Stimulated activated CD4-positive, alpha-beta T cell treated with anti-CD3 and anti-CD28 coated beads, TNF-alpha, amount 100 ng/mL, for 1 hour (primary cell): ENCODE measurements at places on chromosomes 16 and 17.

DNA sequence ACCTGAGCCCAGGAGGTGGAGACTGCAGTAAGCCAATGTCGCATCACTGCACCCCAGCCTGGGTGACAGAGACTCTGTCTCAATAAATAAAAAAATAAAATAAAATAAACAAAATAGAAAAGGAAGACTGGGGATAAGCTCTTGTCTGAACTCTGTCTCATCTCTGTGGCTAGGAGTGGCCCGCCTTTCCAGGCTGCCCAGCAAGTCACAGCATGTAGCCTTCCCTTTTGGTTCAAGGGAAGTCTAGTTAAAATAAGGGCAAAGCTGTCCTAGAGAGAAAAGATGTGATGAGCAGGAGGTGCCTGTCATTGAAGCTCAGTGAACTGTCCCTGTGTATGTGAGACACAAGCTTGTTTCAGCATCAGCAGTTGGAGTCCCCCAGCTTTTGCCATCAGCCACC is 2.7 kb upstream of the GFAP start:
- DNase-seq, result no peak

DNA sequence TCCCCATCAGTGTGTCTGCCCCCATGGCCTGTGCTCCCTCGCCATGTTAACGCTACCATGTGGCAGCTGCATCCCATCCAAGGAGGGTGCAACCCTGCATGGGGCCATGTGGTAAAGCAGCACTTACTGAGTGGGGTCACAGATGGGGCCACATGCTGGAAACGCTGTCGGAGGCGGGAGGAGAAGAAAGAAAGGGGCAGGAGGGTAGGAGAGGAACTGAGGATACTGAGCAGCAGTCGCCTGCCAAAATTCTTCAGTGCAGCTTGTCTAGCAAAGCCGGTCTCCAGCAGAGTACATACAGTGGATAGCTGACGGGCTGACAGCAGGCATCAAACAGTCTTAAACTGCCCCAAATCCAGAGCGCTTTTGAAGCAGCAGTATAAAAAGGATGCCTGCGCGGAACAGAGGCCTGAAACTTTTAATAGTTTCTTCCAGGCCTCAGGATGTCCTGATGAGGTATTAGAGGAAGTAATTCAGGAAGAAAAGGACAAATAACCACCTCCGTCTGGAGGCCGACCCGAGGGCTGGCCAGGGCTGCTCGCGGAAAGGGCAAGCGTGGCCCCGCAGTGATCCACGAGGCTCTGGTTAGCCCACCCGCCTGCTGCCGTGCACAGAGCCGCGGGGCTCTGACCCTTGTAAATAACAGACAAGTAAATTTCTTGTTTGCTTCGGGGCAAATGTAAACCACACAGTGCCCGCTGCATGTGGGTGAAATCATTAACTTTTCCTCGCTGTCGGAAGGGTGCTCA is 149.0 kb downstream of the CCDC182 start:
- no peak for DNase-seq

GRCh38 chr17:59811209-59811608 is 81.5 kb downstream of the TUBD1 start:
- no peak for DNase-seq

GRCh38 chr16:79468121-79468552 is 132.4 kb downstream of the MAF start:
- no peak for DNase-seq

DNA sequence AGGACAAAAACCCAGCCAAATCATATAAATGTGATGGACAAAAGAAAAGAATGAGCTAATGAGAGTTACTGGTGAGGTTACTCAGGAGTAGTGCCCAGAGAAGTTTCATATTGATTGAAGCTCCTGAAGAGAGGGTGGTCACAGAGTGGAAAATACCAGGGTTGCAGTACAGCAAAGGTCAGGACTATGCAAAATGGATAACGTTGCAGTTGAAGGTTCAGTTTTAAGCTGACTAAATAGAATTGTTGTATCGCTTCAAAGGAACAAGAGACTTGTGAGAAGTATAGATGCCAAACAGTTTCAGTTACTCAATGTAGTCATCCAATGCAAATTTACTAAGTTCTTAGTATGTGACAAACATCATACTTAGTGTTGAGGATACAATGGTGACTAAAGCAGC is 47.1 kb downstream of the ABCA8 start:
- DNase-seq, result no peak

DNA sequence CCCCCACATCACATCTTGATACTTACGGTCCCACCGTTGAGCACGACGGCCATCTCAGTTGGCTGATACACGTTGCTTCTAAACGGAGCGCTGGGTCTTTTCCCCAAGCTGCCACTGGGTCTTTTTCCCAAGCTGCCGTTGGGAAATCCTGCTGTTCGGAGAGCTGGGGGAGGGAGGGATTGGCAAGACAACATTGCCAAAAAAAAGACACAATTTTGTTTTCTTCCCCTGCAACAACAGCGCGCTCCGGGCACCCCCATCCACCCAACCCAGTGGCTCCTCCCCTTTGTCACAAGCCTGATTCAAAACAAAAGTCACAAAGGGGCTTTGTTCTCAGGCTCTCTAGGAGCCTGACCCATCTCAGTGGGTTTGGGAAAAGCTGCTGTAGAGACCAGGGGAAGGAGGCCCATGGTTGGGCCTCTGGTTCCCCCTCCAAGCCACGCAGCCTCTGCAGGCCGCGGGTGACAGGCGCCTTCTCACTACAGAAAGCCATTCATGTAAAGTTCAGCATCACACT is 22.8 kb downstream of the GPRC5B start:
- DNase-seq, result no peak

DNA sequence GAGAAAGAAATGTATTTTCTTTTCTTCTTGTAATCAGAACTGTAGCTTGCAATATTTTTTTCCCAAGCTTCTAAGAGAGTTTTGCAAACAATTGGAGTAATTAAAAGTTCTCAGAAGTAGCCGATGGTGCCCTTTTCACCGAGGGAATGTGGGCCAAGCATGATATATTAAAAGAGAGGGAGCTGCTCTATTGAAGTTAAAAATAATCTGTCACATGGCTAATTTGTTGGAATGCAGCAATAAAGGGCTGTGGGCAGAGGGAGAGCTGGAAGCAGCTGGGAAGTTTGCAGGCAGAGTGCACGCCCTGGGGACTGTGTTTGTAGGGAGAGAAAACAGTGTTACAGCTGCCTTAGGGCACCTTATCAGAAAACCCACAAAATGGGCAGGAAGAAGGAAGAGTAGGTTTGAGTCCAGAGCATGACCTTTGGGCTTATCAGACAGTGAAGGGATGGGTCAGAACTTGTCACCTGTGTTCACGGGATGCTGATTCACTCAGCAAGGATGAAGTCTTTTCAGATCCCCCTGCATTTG is 18.5 kb upstream of the TERF2 start:
- no peak for DNase-seq

DNA sequence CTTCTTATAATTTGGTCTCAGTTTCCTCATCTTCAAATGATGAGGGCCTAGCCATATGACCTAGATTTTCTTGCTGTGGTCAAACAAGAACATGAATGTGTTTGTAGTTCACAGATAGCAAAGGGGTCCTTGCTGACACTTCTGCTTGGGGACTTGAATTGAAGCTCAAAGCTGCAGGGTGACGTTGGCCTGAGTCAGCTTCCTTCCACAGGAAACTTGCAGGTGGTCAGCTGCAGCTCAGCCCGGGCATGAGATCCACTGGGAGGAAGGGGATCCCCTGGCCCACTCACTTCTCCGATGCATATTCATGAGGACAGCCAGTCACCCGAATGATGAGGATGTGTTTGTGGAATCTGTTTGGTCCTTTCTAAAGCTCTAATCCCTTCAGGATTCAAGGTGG is 42.6 kb upstream of the AXIN2 start:
- no peak for DNase-seq

GRCh38 chr17:230395-230770 is 48.9 kb upstream of the DOC2B start:
- no peak for DNase-seq

DNA sequence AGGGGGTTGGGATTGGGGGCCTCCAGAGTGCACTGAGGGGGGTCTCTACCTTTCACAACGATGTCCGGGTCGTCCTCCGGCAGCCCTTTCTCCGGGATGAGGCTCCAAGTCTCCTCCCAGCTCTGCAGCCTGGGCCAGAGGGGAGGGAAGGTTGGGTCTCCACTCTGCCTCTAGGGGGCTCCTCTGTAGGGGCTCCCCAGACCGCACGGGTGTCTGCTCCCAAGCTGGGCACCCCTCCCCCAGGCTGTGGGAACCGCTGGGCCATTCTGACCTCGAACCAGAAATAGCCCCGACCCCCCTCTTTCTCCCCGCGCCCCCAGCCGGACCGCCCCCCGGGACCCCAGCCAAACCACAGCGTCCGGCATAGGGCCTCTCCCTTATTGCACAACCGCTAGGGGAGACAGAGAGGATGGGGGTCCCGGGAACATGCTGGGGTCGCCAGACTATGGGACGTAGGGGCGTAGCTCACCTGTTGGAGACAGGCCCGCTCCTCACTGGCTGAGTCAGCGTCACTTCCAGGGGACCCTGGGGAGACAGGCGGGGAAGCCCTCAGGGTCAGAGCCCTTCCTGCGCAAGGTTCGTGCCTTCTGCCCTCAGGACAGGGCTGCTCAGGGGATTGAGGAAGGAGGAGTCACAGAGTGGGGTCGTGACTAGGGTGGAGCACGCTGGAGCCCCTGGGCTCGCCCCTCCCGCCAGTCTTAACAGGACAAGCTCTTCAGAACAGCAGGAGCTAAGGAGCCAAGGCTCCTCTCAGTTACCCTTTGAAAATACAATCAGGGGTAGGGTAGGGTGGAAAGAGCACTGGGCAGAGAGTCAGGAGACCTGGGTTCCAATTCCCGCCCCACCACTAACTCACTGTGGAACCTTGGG is 2.7 kb downstream of the PLEKHH3 start:
- DNase-seq, result no peak

- no peak for DNase-seq
Observed at GRCh38 chr17:1617620-1618174, 10.9 kb downstream of the SLC43A2 start.

DNA sequence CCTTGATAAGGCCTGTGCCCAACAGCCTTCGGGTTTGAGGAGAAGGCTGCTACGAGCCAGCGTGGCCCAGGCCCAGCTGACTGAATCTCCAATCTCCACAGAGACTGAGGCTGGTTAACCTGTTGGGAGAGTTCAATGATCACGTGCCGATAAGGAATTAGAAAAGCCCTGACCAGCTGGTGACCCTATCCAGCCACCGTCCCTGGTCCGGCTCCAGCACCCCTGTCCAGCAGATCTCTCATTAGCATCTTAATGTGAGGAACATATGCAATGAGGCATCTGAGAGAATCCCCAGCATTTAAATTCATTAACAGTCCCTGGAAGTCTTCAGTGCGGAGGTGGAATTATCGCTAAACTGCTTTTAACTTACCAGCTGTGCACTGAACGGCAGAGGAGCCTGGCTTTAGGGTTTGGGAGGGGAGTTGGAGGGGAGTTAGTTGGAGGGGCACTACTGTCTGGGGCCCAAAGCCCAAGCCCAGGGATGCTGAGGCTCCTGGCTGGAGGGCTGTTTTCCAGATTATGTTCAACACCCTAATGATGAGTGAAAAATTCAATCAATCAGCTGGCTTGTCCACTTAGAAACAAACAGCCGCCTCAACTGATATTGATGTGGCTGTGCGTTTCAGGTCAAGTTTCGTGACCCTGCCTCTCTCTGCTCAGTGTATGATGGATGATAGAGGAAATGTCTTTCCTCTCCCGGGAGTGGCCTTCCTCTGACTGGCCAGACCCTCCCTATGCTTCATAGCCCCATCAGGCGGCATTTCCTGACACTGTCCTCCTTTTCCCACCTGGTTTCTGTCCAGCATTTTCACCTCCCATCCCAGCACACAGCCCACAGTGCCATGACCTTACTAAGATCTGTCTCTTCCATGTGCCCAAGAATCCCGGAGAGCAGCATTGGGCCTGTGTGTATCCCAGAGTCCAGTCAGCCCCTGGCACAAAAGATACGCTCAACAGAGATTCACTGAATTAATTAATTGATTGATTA is 184.5 kb downstream of the CCT6B start:
- DNase-seq, result no peak

GRCh38 chr17:71329310-71330098 is 791.3 kb upstream of the SOX9 start:
- no peak for DNase-seq

DNA sequence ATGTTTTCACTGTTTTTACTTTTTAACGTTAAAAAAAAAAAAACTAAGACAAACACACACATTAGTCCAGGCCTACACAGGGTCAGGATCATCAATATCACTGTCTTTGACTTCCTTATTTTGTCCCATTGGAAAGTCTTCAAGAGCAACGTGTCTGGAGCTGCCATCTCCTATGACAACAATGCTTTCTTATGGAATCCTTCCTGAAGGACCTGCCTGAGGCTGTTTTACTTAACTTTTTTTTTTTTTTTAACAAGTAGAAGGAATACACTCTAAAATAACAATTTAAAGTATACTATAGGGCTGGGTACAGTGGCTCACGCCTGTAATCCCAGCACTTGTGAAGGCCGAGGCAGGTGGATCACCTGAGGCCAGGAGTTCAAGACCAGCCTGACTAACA is 71.8 kb upstream of the BCAR1 start:
- DNase-seq, result no peak

- DNase-seq, result no peak
Observed at GRCh38 chr16:8720080-8720966, 45.9 kb downstream of the ABAT start.

GRCh38 chr17:56602292-56603130 is 9.0 kb downstream of the NOG start:
- no peak for DNase-seq

GRCh38 chr17:42676424-42677011 is at the start of gene PLEKHH3:
Gene PLEKHH3 (minus strand): TSS chr17:42676994. CDS start chr17:42676563, 431 bp downstream.
- DNase-seq, result no peak

- no peak for DNase-seq
Observed at GRCh38 chr17:63911041-63911635, at the start of gene CSHL1. Gene CSHL1 (minus strand): TSS chr17:63911258. CDS start chr17:63911196, 62 bp downstream.

GRCh38 chr16:2846511-2847310 is 11.3 kb downstream of the PRSS22 start:
- DNase-seq, result no peak

- no peak for DNase-seq
Observed at GRCh38 chr17:2926019-2926650, 129.9 kb downstream of the RAP1GAP2 start.

GRCh38 chr17:74645010-74645409 is 21.5 kb upstream of the CD300E start:
- no peak for DNase-seq

DNA sequence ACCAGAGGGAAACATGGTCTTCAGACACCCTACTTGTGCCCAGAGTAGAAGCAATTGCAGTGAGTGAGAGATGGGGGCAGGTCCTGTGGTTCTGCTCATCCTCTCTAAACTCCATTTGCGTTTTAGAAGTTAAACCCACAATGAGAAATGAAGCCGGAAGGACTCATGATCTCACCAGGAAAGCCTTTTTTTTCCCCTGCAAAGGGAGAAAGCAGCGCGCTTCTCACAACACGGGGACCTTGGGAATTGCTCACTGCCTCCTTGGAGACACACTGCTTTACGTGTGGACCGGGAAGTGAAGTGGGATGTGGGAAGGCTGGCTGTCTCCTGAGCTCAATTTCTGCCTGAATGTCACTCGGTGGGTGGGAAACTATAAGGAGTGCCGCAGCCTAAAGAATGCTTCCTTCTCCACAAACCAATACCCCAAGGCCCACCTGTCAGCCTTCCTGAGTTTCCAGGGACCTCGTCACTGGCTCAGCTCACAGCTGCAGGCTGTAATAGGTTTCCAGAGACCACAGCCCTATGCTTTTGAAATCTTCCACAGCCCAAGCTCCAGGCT is 365.4 kb downstream of the XYLT1 start:
- DNase-seq, result no peak
